CD4-positive, alpha-beta memory T cell (primary cell): ENCODE measurements at places on chromosomes 16 and 17. TPM values are rescaled to one million over a fixed set of nuclear protein-coding genes. Genes with fewer than 3 reads are reported as not detected.

The MXRA7 gene
- 5.3 TPM for polyA plus RNA-seq

The HIRIP3 gene
- 26.0 TPM for polyA plus RNA-seq

The KRT222 gene
- polyA plus RNA-seq, result not detected

The TP53TG3B gene
- not detected for polyA plus RNA-seq

The PAQR4 gene
- polyA plus RNA-seq, result 0.81 TPM

The KAT2A gene
- 7.3 TPM for polyA plus RNA-seq
